ENCODE measurements at places on chromosomes 3 and 15.

DNA sequence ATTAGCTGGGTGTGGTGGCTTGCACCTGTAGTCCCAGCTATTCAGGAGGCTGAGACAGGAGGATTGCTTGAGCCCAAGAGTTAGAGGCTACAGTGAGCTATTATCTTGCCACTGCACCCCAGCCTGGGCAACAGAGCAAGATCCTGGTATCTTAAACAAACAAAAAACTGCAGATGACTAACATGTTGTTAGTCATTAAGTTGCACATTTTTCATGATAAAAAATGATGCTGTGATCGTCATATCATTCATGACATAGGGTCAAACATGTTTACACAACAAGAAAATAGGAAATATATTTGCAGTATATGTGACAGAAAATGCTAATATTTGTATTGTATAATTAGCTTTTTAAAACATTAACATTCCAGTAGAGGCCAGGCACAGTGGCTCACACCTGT is 20.2 kb upstream of the DAPK2 start:
- DNase-seq, result no peak

GRCh38 chr15:35117543-35118265 is 32.6 kb upstream of the NANOGP8 start:
- DNase-seq, result no peak

GRCh38 chr15:85168642-85169173 is 187.1 kb downstream of the PDE8A start:
- peak; percentile 56 for DNase-seq

- no peak for DNase-seq
Measured at GRCh38 chr3:172557515-172558220, 34.4 kb upstream of the TNFSF10 start.

DNA sequence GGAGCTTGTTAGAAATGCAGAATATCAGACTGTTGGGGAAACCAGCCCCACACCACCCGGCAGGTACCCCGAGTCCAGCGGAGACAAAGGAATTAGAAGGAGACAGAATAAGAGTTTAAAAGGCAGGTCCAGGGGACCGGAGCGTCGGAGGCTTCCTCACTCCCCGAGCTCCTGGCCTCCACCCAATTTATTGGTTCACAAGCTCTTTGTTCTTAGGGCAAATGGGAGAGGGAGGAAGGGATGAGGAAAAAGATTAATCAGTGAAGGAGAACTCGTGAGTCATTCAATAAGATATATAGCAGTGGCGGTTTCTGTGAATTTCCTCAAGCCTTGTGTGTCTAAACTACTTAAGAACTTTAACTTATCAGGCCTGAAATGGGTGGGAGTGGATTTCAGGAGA is 32.1 kb upstream of the WDR72 start:
- DNase-seq, result no peak

DNA sequence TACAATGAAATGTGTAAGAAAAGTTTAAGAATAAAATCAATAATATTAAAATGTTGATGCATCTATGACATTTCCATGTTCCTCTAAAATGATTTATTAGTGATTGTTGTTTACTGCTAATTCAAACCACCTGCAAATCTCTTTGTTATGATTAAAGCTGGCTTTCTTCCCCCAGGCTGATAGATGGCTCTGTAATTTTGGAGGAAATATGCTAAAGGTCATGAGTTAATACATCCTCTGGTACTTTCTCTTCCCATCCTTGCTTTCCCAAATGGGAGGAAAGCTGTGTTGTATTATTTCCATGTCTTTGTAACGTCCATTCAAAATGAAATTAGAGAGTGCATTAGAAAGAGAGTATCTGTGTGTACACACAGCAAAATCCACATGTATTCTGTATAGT is 139.5 kb upstream of the TMCO5A start:
- no peak for DNase-seq

GRCh38 chr3:184672977-184673870 is 38.6 kb downstream of the MAGEF1 start:
- no peak for DNase-seq

DNA sequence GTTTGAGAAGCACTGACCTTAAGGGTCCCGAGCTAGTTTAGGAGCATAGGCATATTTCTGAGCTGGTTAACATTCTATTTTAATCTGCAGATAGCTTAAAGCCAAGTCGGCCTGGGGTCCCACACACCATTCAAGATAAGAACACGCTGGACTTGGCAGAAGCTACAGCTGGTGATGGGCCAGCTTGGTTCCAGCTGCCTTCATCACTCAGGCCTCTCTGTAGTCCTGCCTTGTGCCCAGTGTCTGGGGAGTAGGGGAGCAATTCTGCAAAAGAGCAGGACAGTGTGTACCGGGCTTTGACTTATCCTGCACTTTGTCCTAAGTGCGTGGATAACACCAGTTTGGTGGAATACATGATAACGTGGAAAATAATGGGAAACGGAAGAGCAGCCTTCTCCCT is 164.5 kb downstream of the MEGF11 start:
- DNase-seq, result no peak

DNA sequence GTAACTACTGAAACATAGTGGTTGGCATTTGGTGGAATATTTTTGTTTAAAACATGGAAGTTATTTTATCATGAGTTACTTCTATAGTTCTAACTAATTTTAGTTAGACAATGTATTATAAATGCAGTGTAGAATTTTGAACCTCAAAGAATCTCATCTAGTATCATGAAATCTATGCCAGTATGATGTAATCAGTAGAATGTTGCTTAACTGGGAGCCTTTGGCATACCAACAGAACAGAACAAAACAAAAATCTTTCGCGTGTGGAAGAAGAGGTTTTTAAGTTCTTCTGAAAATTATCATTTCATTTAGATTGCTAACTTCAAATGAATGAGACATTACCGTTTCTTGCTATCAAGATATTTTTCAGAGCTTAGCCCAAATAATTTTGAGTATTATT is 98.4 kb upstream of the LRRFIP2 start:
- DNase-seq, result no peak

DNA sequence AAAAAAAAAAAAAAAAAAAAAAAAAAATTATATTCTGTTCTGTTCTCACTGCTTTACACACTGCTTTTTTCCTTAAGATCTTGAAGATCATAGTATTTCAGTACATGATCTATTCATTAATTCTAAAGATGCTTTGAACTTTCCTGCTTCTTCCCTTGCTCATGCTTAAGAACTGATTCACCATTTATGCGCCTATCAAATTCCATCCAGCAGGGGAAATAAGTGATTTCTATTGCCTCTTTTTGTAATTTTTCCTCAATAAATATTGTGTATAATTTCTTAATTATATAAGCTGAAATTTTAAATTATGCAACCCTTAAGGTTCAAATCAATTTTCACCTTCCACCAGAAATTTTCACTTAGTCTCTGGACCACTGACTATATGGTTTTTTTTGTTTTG is 10.6 kb downstream of the DENND6A start:
- no peak for DNase-seq

DNA sequence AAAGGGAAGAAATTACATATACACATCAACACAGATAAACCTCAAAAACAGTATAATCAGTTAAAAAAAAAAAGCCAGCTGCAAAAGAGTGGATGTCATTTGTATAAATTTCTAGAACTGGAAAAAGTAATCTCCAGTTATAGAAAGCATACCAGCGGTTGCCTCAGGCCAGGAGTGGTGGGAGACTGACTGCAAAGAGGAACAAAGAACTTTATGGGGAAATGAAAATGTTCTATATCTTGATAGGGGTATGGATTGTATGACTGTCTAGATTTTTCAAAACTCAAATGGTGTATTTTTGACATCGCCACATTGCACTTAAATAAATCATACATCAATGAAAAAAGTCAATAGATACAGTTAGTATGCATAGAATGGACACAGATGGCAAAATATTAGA is 241.6 kb downstream of the SCAPER start:
- DNase-seq, result no peak

DNA sequence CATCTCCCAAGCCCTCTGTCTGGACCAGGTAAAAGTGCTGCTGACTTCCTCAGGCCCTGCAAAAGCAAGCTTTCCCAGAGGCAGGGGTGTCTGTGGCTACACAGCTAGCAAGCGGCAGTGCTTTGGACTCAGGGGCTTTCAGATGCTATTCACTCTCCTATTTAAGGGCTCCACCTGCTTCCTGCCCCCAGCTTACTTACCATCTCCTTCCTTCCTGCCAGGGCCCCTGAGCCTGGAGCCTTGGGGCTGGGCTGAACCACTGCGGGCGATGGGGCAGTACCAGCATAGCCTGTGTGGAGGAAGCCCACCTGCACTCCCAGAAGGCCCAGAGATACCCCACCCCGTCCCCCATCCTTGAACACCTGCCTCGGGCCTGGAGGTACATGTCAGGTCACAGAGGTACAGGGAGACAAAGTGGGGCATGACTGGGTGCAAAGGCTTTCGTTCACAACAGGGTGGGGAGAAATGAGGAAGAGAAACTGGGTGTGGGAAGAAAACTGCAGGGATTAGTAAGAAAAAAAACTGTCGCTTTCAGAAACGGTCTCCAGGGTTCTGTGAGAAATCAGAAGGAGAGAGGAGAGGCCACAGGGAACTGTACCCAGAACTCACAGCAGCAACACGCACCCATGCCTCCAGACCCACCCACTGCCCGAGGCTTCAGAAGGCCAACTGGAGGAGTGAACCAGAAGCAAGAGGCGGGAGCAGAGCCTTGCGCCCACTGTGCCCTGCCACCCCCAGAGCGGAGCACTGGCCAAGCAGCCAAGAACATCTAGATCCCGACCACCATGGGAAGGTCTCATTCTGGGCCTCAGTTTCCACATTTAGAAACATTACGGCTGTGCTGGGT is 49.5 kb downstream of the CCDC12 start:
- peak; percentile 79 for DNase-seq

GRCh38 chr15:57500979-57501576 is 90.6 kb upstream of the MYZAP start:
- no peak for DNase-seq

GRCh38 chr3:28109829-28110228 is 131.6 kb upstream of the CMC1 start:
- DNase-seq, result no peak

GRCh38 chr3:15355086-15355485 is 22.7 kb upstream of the SH3BP5 start:
- no peak for DNase-seq

- DNase-seq, result peak; percentile 37
Measured at GRCh38 chr15:58070801-58071418, 5.4 kb upstream of the ALDH1A2 start.

- DNase-seq, result no peak
Measured at GRCh38 chr3:148954981-148955380, 36.4 kb upstream of the GYG1 start.

GRCh38 chr3:123405936-123406510 is 42.9 kb downstream of the ADCY5 start:
- no peak for DNase-seq

DNA sequence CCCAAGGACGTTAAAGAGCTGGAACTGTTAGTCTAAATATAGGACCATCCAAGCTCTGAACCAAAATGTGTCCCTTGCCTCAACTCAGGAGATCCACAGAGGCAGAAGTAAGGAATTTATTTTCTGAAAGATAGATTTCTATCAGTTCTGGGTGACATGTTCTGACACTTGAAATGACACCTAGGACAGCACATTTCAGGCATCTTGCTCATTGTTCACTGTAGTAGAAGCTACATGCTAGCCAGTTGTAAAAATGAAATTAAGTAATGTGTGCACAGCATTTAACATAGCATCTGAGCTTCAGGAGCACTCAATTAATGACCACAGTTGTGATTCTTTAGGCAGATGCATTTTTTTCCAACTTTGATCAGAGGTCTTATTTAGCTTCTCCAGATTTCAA is 567 bp downstream of the CCR2 start:
- no peak for DNase-seq

- no peak for DNase-seq
Measured at GRCh38 chr3:58899953-58900298, 149.9 kb downstream of the CFAP20DC start.

GRCh38 chr3:5498981-5499380 is 311.5 kb downstream of the EDEM1 start:
- no peak for DNase-seq

- DNase-seq, result no peak
Measured at GRCh38 chr3:9781551-9781950, 10.7 kb downstream of the TADA3 start.

GRCh38 chr3:73094129-73094528 is 32.7 kb downstream of the EBLN2 start:
- no peak for DNase-seq

DNA sequence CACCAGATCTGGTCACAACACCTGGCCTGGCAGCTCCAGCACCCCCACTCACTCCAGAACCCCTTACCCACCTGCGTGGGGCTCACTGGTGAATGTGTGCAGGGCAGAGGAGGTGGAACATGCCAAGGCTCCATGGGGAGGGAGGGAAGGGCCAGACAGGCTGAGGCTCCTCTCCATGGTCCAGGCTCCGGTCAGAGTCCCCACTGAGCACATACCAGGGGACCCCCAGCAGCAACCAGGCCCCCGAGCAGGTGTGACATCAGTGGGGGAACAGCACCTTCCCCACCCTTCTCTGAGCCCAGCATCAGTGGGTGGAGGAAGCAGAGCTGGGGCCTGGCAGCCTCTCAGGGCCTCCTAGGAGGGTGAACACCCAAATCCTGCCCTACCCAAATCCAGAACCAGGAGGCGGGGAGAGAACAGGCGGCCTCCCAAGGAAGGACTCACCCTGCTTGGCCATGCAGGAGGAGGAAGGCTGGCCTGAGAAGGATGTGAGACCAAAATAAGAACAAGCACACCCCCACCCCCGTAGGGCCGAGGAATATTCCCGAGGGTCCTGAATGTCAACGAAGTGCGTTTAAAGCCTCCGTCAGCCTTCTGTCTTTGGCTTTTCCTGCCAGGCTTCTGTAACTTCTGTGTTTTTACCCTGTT is 1.1 kb upstream of the GP9 start:
- no peak for DNase-seq

DNA sequence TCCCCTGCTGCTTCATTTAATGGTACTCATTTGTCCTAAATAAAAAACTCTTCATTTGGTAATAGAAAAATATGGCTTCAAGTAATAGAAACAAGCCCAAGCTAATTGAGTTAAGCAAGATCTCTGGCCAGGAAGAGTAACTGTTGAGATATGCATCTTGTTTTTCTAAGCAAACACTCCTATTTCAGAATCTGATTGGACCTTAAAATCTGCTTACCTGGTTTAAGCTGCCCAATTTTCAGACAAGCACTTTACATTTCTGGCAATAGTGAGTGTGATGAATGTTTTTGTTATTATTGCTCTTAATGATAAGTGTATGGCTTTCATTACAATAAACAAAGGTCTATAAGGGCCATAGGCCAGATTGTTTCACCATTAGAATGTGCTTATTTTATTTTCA is 86.2 kb downstream of the CMSS1 start:
- no peak for DNase-seq

GRCh38 chr3:176927706-176928581 is 269.3 kb downstream of the TBL1XR1 start:
- DNase-seq, result no peak

DNA sequence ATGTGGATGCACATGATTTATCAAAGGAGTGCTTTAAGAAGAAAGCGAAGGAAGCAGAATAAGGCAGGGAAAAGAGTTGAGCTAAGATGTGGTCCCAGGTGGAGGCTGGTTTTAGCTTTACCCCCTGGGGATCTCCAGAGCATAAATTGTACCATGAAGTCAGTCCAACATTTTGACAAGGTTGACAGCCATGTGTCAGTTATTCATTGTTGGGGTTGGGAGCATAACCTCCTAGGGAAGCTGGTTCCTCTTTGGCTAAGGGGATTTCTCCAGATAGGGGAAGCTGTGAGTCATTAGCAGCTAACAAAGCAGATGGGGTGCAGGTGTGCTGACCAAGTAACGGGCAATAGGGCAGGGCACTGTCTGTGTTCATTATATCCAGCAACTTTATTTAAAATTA is 123.7 kb upstream of the IGSF10 start:
- DNase-seq, result no peak
